ENCODE measurements at places on chromosomes 2 and 18.
A peak's percentile ranks its signal among the peaks of the same experiment; 100 is the strongest.

DNA sequence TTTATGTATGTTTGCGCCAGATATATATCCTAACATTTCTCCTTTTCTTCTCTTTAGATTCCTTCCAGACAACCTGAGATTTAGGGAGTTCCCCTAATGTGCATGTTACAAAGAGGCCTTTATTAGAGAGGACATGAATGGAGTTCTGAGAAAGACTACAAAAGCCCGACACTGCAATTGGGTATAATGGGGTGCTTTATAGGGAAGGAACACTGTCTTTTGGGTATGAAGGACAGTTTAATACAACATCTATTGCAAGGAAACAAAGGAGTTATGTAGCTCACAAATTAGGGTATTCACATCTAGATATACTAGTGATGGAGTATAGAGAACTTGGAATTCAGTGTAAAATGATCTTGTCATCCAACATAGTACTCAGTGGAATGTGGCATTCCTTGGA lies 383.8 kb downstream of the FIGN start:
- no peaks in the 10 kb centered on the region for H3K27me3 ChIP-seq
- H3K36me3 ChIP-seq: no peaks in the 10 kb centered on the region
- no peaks in the 10 kb centered on the region for H3K4me1 ChIP-seq
- H3K4me3 ChIP-seq: no peak overlapping the region

GRCh38 chr18:38792731-38793130 lies 1227.1 kb upstream of the CELF4 start:
- H3K27me3 ChIP-seq: no peaks in the 10 kb centered on the region
- H3K27ac ChIP-seq: no peak overlapping the region
- no peaks in the 10 kb centered on the region for H3K36me3 ChIP-seq
- no peak for DNase-seq
- no peaks in the 10 kb centered on the region for H3K4me1 ChIP-seq
- H3K4me3 ChIP-seq: no peak overlapping the region

DNA sequence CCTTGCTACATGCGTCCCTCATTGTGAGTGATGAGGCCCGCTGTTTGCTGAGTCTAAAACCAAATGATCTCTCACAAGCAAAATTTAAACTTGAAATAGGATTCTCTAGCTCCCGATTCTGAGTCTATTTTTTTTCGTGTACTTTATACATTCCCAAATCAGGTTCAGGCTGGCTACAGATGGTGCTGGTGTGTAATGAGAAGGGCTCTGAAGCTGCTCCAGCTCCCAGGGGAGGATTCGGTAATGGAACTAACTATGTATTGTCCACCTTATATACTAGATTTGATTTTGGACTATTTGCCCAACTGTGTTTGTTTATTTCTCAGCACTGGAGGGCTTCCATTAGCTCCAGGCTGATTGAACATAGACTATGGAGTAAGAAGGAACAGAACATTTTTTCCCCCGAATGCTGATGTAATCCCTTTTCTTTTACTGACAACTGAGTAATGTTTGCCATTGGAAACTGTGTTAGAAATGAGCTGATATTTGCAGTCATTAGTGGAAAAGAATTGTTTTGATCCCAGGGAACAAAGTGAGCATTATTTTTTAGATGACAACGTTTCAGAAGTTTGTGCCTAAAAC lies 274.0 kb upstream of the FIGN start:
- no peak overlapping the region for H3K27ac ChIP-seq
- DNase-seq: no peak
- no peaks in the 10 kb centered on the region for H3K36me3 ChIP-seq
- H3K27me3 ChIP-seq: no peaks in the 10 kb centered on the region
- H3K4me3 ChIP-seq: no peak overlapping the region
- no peaks in the 10 kb centered on the region for H3K4me1 ChIP-seq

DNA sequence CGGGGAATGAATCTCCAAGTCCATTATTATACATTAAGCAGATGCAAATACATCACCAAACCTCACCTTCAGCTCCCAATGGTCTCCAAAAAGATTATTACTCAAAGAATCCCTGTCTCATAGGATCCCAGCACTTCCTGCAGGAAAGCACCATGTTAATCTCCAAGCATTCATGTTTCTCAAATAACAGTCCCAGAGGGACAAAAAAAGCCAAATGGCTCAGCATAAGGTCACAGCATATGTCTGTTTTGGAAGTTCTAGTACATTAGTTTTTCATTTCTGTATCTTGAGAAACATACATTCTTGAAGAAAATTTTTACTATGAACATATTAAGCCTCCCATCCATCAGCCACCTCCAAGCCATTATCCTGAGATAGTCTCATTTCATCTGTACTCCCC lies 103.3 kb downstream of the METTL4 start:
- no peak overlapping the region for H3K27ac ChIP-seq
- no peaks in the 10 kb centered on the region for H3K36me3 ChIP-seq
- H3K27me3 ChIP-seq: no peaks in the 10 kb centered on the region
- DNase-seq: no peak

DNA sequence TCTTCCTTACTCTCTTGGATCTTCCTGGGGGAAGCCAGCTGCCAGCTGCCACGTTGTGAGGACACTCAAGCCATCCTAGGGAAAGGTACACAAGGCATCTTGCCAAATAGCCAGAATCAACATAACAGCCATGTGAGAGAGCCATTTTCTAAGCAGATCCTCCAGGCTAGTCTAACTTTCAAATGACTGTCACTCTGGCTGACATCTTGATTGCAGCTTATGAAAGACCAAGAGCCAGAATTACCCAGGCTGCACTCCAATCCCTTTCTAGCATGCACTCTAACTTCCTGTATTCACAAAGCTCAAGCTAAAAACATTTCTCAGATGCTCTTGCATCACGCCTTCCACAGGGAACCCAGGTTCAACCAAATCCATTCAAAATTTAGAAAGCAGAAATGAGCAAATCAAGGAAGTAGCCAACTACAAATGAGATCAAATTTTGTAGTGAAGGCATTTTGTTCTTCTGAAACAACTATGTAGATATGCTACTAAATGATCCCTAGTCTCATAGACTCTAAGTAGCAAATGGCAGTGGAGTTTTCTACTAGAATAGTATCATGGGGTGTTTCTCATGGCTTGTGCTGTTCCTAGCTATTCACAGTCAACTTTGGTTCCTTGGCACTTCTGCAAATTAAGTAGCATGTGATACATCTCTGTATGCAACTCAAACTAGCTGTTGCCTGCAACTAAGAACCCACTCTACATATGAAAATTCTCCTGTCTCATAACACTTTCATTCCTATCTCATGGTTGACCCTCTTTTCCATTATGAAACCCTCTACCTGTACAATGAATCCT lies 281.9 kb downstream of the ZEB2 start:
- H3K4me1 ChIP-seq: peaks cover 99% of the 10 kb centered on the region
- peak overlapping the region; percentile 99 for H3K27ac ChIP-seq
- no peaks in the 10 kb centered on the region for H3K36me3 ChIP-seq
- no peaks in the 10 kb centered on the region for H3K27me3 ChIP-seq

DNA sequence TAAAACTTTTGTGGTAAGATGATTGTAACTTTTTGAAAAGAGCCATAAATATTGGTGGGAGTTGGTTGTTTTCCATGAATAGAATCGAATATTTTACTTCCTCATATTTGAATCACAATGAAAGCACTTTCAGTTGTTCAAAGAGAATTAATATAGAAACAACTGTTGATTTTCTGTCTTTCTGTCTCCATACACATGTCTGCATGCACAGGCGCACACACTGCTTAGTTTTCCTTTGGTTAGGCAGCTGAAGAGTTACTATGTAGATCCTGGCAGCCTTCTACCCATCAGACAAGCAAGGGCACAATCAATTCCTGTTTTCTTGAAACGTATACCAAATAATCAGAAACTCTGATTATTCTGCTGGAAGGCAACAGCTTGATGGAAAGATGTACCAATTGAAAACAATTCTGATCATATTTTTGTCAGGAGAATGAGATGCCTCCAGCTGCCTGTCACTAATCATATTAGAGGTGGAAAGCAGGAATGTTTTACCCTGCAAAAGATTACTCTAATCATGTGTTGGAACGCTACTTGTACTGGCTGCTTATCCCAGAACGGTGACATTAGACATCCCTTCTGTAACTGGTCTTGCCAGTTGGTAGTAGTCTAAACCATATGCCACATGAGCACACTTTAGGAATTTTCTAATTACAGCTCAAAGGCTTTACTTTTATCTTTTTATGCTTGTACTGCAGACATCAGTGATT lies 24.0 kb downstream of the SPATS2L start:
- H3K4me1 ChIP-seq: no peaks in the 10 kb centered on the region
- no peak overlapping the region for H3K27ac ChIP-seq
- no peak overlapping the region for H3K4me3 ChIP-seq
- H3K36me3 ChIP-seq: no peaks in the 10 kb centered on the region
- DNase-seq: no peak

GRCh38 chr2:62415019-62415431 lies 91.0 kb downstream of the TMEM17 start:
- no peaks in the 10 kb centered on the region for H3K36me3 ChIP-seq
- no peak overlapping the region for H3K4me3 ChIP-seq
- no peaks in the 10 kb centered on the region for H3K27me3 ChIP-seq
- peaks cover 3% of the 10 kb centered on the region for H3K4me1 ChIP-seq
- H3K27ac ChIP-seq: no peak overlapping the region

Measured in Karpas-422 (cell line).